ENCODE measurements at places on chromosomes 4 and X. TPM values are rescaled to one million over a fixed set of nuclear protein-coding genes. Genes with fewer than 3 reads are reported as not detected.

DNA sequence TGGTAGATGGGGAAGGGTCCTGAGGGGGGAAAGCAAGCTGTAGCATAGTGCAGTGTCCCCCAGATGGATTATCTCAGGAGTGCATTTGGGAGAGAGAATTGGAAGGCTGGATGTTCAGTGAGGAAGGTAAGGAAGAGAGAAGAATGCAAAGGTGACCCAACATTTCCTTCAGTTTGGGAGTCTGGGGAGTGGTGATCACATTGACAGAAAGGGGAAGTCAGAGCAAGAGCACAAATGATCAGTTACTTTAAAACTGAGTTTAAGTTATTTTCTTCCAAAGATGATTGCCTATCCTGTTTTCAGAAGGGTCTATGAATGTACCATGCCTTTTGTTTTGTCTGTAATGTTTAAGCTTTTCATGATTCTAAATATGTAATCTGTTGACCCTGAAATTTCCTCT is 47.6 kb downstream of the ARHGAP10 start:
- H3K4me3 ChIP-seq: no peak overlapping the region
- no peaks in the 10 kb centered on the region for H3K27me3 ChIP-seq
- DNase-seq: no peak
- no peaks in the 10 kb centered on the region for H3K4me1 ChIP-seq
- no peak overlapping the region for H3K27ac ChIP-seq
- no peaks in the 10 kb centered on the region for H3K36me3 ChIP-seq

- H3K4me3 ChIP-seq: no peak overlapping the region
- no peaks in the 10 kb centered on the region for H3K4me1 ChIP-seq
- H3K27me3 ChIP-seq: no peaks in the 10 kb centered on the region
- H3K36me3 ChIP-seq: no peaks in the 10 kb centered on the region
Measured at GRCh38 chrX:100743009-100743607, 11.2 kb upstream of the SYTL4 start.

GRCh38 chr4:84146300-84146959 is 352.7 kb downstream of the NKX6-1 start:
- no peak overlapping the region for H3K4me3 ChIP-seq
- no peak overlapping the region for H3K27ac ChIP-seq
- no peaks in the 10 kb centered on the region for H3K4me1 ChIP-seq
- no peaks in the 10 kb centered on the region for H3K36me3 ChIP-seq
- DNase-seq: no peak

GRCh38 chrX:40570346-40571093 is 10.2 kb upstream of the ATP6AP2 start:
- H3K4me3 ChIP-seq: no peak overlapping the region
- DNase-seq: no peak
- H3K27ac ChIP-seq: no peak overlapping the region
- H3K27me3 ChIP-seq: no peaks in the 10 kb centered on the region

GRCh38 chr4:86043755-86044592 is 315.9 kb downstream of the MAPK10 start:
- DNase-seq: peak; percentile 56
- H3K4me3 ChIP-seq: no peak overlapping the region
- H3K4me1 ChIP-seq: no peaks in the 10 kb centered on the region
- no peaks in the 10 kb centered on the region for H3K36me3 ChIP-seq
- no peak overlapping the region for H3K27ac ChIP-seq

The FOXP3 gene
- not detected for total RNA-seq

The GLOD5 gene
- total RNA-seq: not detected

DNA sequence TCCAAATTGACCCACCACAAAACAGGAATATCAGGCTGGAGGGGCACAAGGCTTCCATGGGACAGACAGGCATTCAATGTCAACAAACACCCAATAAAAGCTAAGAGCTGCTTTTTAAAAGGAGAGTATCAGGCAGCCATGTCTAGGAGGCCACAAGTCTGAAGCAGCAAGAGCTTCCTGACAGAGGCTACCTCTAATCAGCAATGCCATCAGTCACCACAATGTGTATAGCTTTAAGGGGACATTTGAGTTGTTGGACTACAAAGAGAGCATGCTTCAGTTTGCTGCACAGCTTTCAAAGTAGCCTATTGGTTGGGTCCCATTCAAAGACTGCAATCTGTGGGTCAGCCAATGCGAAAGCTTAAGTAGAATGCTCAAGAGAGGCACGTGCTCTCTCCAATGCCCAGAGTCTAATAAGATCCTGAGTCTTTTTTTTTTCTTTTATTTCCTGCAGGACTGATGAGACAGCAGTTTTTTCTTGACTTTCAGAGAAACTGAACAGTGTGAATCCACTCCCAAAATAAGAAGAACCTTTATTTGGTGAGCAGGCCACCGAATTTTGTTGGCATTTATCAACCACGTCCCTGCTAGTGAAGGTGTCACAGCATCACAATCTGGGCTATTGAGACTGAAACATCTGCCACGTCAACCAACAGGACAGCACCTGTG is 92.5 kb downstream of the FBXO8 start:
- H3K27me3 ChIP-seq: no peaks in the 10 kb centered on the region
- no peak overlapping the region for H3K27ac ChIP-seq
- DNase-seq: no peak
- no peaks in the 10 kb centered on the region for H3K4me1 ChIP-seq

DNA sequence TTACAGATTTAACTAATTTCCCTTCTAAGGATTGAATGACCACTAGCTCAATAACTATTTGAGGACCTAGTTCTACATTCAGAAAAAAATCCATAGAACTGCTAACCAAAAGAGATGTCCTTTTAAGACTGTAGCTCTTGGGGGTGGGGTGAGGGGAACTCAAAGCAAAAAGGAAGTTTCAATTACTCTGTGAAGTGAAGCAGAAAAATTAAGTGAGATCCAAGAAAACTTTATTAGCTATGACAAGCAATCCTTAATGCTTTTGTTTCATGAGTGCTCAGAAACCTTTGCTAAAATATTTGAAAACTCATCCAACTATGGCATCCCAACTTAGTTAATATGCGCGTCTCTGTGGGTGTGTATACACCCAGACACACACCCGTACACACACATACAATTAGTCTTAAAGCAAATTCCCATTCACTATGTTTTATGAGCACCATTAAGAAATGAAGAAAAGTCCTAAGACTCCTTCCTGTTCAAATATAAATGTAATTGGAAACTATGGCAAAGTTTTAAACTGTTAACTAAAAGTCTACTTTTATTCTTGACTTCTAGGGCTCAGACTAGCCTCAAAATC is 44.5 kb downstream of the GPC4 start:
- H3K4me3 ChIP-seq: no peak overlapping the region
- H3K27me3 ChIP-seq: no peaks in the 10 kb centered on the region
- no peak overlapping the region for H3K27ac ChIP-seq
- H3K4me1 ChIP-seq: no peaks in the 10 kb centered on the region
- no peak for DNase-seq

DNA sequence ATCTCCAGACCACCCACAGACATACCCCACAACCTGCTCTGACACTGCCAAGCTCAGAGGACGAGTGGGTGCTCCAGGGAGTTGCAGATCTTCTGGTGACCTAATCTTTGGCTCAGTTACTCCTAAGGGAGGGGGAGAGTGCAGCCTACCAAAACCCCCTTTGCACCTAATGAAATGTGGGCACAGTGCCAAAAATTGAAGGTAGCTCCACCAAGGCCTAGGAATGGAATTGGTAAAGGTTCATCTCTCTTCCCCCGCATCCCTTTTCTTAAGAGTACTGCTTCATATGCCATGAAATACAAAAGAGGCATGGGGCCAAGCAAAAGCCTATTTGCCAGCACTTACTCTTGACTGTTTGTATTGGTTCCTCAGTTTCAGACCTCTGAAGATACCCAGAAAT is 491.0 kb downstream of the NAF1 start:
- H3K27me3 ChIP-seq: no peaks in the 10 kb centered on the region
- no peak overlapping the region for H3K4me3 ChIP-seq
- no peak overlapping the region for H3K27ac ChIP-seq
- H3K4me1 ChIP-seq: no peaks in the 10 kb centered on the region
- DNase-seq: no peak

The NXF3 gene
- 15.1 TPM for total RNA-seq

The SMR3B gene
- not detected for total RNA-seq

The GPR173 gene
- total RNA-seq: 0.67 TPM

- H3K36me3 ChIP-seq: no peaks in the 10 kb centered on the region
- no peaks in the 10 kb centered on the region for H3K27me3 ChIP-seq
- no peak overlapping the region for H3K27ac ChIP-seq
- H3K4me1 ChIP-seq: no peaks in the 10 kb centered on the region
Measured at GRCh38 chrX:37796805-37797204, 16.9 kb downstream of the CYBB start.

- H3K27me3 ChIP-seq: no peaks in the 10 kb centered on the region
- no peak overlapping the region for H3K4me3 ChIP-seq
- no peaks in the 10 kb centered on the region for H3K36me3 ChIP-seq
- no peak overlapping the region for H3K27ac ChIP-seq
Measured at GRCh38 chrX:1763294-1763693, 148.4 kb downstream of the ASMT start.

DNA sequence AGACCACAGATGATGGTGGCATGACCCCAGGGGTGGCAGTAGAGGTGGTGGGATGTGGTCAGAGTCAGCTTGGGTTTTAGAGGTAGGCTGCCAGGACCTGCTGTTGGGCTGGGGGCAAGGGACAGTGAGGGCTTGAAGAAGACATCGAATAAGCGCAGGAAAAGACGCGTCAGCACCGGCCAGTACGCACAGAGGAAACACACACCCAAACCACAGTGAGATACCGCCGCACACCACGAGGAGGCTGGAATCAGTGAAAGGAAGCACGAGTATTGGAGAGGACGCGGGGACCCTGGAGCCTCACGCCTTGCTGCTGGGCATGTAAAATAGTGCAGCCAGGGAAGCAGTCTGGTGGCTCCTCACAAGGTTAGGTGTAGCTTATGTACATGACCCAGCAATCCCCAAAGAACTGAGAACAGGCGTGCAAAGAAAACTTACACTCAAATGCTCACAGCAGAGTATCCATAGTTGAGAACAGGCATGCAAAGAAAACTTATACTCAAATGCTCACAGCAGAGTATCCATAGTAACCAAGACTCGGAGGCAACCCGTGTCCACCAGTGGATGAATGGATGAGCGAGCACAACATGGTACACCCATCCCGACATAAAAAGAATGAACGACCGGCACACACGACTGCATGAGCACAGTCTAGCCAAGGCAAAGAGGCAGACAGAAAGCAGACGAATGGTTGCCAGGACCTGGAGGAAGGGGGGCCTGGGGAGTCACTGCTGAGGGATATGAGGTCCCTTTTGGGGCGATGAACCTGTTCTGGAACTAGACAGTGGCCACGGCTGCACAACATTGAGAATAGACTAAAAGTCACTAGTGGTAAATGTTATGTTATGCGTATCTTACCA is 13.3 kb downstream of the PDZD4 start:
- no peak overlapping the region for H3K27ac ChIP-seq
- no peaks in the 10 kb centered on the region for H3K4me1 ChIP-seq
- no peak overlapping the region for H3K4me3 ChIP-seq
- H3K36me3 ChIP-seq: no peaks in the 10 kb centered on the region

The TMPRSS11D gene
- not detected for total RNA-seq

The FGF2 gene
- 1.0 TPM for total RNA-seq

GRCh38 chr4:86633854-86634253 is 39.7 kb downstream of the PTPN13 start:
- H3K27ac ChIP-seq: no peak overlapping the region
- H3K4me3 ChIP-seq: no peak overlapping the region
- no peaks in the 10 kb centered on the region for H3K36me3 ChIP-seq
- DNase-seq: no peak
- H3K4me1 ChIP-seq: no peaks in the 10 kb centered on the region

The MAGEA10 gene
- not detected for total RNA-seq

The GLRB gene
- total RNA-seq: 0.27 TPM

GRCh38 chrX:130799393-130799792 is 103.6 kb downstream of the ENOX2 start:
- H3K36me3 ChIP-seq: no peaks in the 10 kb centered on the region
- no peaks in the 10 kb centered on the region for H3K4me1 ChIP-seq
- no peak for DNase-seq
- H3K27ac ChIP-seq: no peak overlapping the region
- H3K27me3 ChIP-seq: no peaks in the 10 kb centered on the region
- H3K4me3 ChIP-seq: no peak overlapping the region
